Uterine smooth muscle cell (primary cell): ENCODE measurements at places on chromosomes 1 and 21. TPM values are rescaled to one million over a fixed set of nuclear protein-coding genes. Genes with fewer than 3 reads are reported as not detected.

The GUCA2B gene
- not detected in 2 replicates for total RNA-seq

The LGR6 gene
- total RNA-seq = not detected in 2 replicates

The FCER1A gene
- not detected in 2 replicates for total RNA-seq

The SLC66A1 gene
- 22.6 and 23.2 TPM in 2 replicates for total RNA-seq

The MARCKSL1 gene
- 10.5 and 18.9 TPM in 2 replicates for total RNA-seq

The ETV3L gene
- not detected in 2 replicates for total RNA-seq

The B3GALNT2 gene
- total RNA-seq = 58.4 and 63.1 TPM in 2 replicates

The BRINP3 gene
- total RNA-seq = not detected in 2 replicates

The ATP5PB gene
- total RNA-seq = 269 and 361 TPM in 2 replicates

The CA6 gene
- total RNA-seq = not detected in 2 replicates

The UTS2 gene
- total RNA-seq = 0.12 TPM in 1 of 2 replicates, not detected in the other

The C8A gene
- total RNA-seq = not detected in 2 replicates

The LRRC39 gene
- 0.44 and 0.50 TPM in 2 replicates for total RNA-seq

The UBE2U gene
- not detected in 2 replicates for total RNA-seq

The TRIM17 gene
- 0.25 and 0.33 TPM in 2 replicates for total RNA-seq

The TCHH gene
- total RNA-seq = under 0.01 TPM in 1 of 2 replicates, not detected in the other

The MFSD2A gene
- 4.9 and 5.9 TPM in 2 replicates for total RNA-seq

The HNRNPU gene
- 445 and 604 TPM in 2 replicates for total RNA-seq

The C1orf167 gene
- total RNA-seq = not detected in 2 replicates

The OR2T11 gene
- total RNA-seq = not detected in 2 replicates

The VCAM1 gene
- 0.44 and 3.0 TPM in 2 replicates for total RNA-seq

The KCNN3 gene
- total RNA-seq = under 0.01 TPM in 2 replicates

The LCE2B gene
- not detected in 2 replicates for total RNA-seq

The S1PR1 gene
- total RNA-seq = 11.0 and 12.2 TPM in 2 replicates

The PFKFB2 gene
- 5.6 and 11.0 TPM in 2 replicates for total RNA-seq

The BCAR3 gene
- total RNA-seq = 48.7 and 53.7 TPM in 2 replicates

The HLCS gene
- 35.7 and 48.7 TPM in 2 replicates for total RNA-seq

The STIL gene
- total RNA-seq = 5.5 and 15.6 TPM in 2 replicates

The THEMIS2 gene
- 7.3 and 11.6 TPM in 2 replicates for total RNA-seq

The OR10J5 gene
- total RNA-seq = not detected in 2 replicates

The C1orf141 gene
- not detected in 2 replicates for total RNA-seq

The SYNC gene
- 44.3 and 74.7 TPM in 2 replicates for total RNA-seq

The C8B gene
- total RNA-seq = not detected in 2 replicates

The HSPA6 gene
- total RNA-seq = 1.9 and 4.6 TPM in 2 replicates

The ANKRD34A gene
- 0.33 and 0.50 TPM in 2 replicates for total RNA-seq

The SPATA46 gene
- 0.12 TPM in 1 of 2 replicates, not detected in the other for total RNA-seq

The REG4 gene
- not detected in 2 replicates for total RNA-seq

The GJA5 gene
- 0.44 and 0.50 TPM in 2 replicates for total RNA-seq

The SH3BGR gene
- 1.00 and 2.4 TPM in 2 replicates for total RNA-seq

The BECN2 gene
- total RNA-seq = not detected in 2 replicates

The KCNJ9 gene
- total RNA-seq = not detected in 2 replicates

The KLHDC8A gene
- not detected in 2 replicates for total RNA-seq

The DNAJC28 gene
- total RNA-seq = 1.1 and 1.5 TPM in 2 replicates

The ANGPTL1 gene
- total RNA-seq = 2.1 and 3.8 TPM in 2 replicates

The B3GALT5 gene
- 0.33 and 1.1 TPM in 2 replicates for total RNA-seq

The RGS8 gene
- total RNA-seq = under 0.01 TPM in 1 of 2 replicates, not detected in the other

The C1QC gene
- total RNA-seq = not detected in 2 replicates

The DCST1 gene
- not detected in 2 replicates for total RNA-seq

The ANGPTL3 gene
- not detected in 2 replicates for total RNA-seq

The EFNA1 gene
- total RNA-seq = 0.22 and 0.75 TPM in 2 replicates

The BRDT gene
- total RNA-seq = not detected in 2 replicates

The ADGRL2 gene
- total RNA-seq = 9.6 and 14.6 TPM in 2 replicates

The ZNF593OS gene
- not detected in 2 replicates for total RNA-seq

The GREM2 gene
- total RNA-seq = 1.00 and 1.9 TPM in 2 replicates

The RPTN gene
- not detected in 2 replicates for total RNA-seq
